ENCODE measurements at places on chromosomes 11 and 22. TPM values are rescaled to one million over a fixed set of nuclear protein-coding genes. Genes with fewer than 3 reads are reported as not detected.

DNA sequence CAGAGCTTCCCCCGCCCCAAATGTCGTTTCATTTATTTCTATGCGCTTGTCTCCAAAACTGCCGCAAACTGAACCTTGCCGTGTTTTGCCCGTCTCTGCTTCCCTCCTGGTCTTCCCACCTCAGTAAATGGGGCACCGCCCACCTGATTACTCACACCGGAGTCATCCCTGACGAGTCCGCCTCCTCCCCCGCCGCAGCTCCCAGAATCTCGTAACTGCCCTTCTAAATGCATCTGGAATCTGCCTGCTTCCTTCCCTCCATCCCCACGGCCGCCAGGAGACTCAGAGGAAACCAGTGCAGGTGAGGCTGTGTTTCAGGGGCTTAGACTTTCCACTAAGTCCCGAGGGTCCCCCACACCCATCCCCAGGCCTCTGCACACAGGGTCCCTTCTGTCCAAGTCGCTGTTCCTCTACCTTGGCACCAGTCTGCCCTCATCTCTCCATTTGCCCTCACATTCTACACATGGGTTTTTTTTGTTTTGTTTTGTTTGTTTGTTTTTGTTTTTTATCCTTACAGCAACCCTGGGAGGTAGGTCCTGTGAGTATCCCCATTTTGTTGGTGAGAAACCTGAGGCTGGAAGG is 62.6 kb upstream of the PHF21B start:
- H3K4me3 ChIP-seq, result no peak overlapping the region
- H3K36me3 ChIP-seq, result no peaks in the 10 kb centered on the region
- no peak overlapping the region for H3K27ac ChIP-seq
- DNase-seq, result peak; percentile 63

DNA sequence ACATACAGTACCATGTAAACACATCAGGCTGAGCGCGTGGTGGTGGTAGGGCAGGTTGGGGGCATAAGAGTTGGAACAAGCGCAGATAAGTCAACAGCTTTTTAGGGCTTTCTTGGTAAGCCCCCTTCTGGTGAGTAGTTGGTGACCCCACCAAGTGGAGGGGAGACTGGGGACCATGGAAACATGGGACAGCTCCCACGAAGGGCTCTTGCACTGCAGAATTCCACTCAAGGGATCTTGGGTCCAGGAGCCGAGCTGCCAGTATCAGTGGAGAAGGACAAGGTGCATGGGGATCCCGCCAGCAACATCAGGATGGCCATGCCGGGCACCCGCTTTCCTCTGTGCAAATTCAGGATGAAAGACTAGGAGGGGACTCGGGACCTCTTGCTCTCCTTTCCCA is 6.2 kb upstream of the APOA1 start:
- no peaks in the 10 kb centered on the region for H3K27me3 ChIP-seq
- H3K4me1 ChIP-seq, result peaks cover 17% of the 10 kb centered on the region
- no peak for DNase-seq

- no peak overlapping the region for H3K4me3 ChIP-seq
- H3K27me3 ChIP-seq, result peaks cover 53% of the 10 kb centered on the region
- no peak for DNase-seq
- no peak overlapping the region for H3K27ac ChIP-seq
- H3K4me1 ChIP-seq, result peaks cover 14% of the 10 kb centered on the region
- no peaks in the 10 kb centered on the region for H3K36me3 ChIP-seq
These were observed 3.0 kb downstream of the MIAT start for GRCh38 chr22:26660356-26660755.

- H3K27ac ChIP-seq, result peak within 1 kb of the TSS; percentile 27
- H3K4me3 ChIP-seq, result peak within 1 kb of the TSS; percentile 93
- DNase-seq, result peak; percentile 95
- H3K4me1 ChIP-seq, result peaks cover 27% of the 10 kb centered on the region
These were observed at the start of gene DGKZ for GRCh38 chr11:46346886-46347636. TSS of gene DGKZ (plus strand) at chr11:46347463. CDS start at chr11:46347660, 197 bp downstream.

DNA sequence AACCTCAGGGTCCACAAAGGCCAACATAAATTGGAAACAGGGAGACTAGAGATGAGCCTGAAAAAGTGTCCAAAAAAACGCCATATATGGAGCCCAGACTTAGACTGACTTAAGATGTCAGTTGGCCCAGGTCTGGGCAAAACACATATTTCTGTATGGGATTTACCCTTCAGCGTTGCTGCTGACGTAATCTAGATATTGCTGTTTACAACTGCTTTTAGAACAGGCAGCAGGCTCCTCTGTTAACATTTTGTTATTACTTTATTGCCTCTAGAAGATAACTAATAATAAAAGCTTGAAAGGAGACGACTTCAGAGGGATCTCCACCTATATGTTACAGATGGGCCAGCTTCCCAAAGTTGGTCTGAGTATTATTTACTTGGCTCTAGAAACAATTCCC is 8.7 kb downstream of the ME3 start:
- DNase-seq, result peak; percentile 39
- no peak overlapping the region for H3K4me3 ChIP-seq
- H3K4me1 ChIP-seq, result peaks cover 9% of the 10 kb centered on the region
- no peaks in the 10 kb centered on the region for H3K27me3 ChIP-seq

DNA sequence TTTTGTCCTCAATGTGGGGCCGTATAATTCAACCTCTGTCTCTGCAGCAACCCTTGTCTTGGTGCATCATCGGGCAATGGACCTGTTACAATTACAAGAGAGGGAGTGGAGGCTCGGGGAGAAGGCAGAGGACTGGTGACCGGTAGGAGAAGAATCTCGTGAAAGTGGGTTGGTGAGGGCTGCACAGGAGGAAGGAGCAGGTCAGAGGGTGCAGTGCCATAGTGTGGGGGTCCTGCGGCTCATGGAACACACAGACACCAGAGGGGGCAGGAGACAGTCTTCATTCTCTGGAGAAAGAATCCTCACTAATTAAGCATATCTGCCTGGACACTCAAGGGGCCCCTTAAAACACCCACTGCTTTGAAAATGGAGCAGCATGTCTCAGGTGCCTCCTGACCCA is 174.7 kb upstream of the B3GAT1 start:
- H3K27ac ChIP-seq, result no peak overlapping the region
- H3K4me3 ChIP-seq, result no peak overlapping the region
- peaks cover 4% of the 10 kb centered on the region for H3K4me1 ChIP-seq

GRCh38 chr11:44626645-44627044 is 61.2 kb downstream of the CD82 start:
- H3K36me3 ChIP-seq, result no peaks in the 10 kb centered on the region
- H3K27me3 ChIP-seq, result no peaks in the 10 kb centered on the region
- DNase-seq, result no peak
- H3K4me1 ChIP-seq, result peaks cover 12% of the 10 kb centered on the region
- H3K4me3 ChIP-seq, result no peak overlapping the region

DNA sequence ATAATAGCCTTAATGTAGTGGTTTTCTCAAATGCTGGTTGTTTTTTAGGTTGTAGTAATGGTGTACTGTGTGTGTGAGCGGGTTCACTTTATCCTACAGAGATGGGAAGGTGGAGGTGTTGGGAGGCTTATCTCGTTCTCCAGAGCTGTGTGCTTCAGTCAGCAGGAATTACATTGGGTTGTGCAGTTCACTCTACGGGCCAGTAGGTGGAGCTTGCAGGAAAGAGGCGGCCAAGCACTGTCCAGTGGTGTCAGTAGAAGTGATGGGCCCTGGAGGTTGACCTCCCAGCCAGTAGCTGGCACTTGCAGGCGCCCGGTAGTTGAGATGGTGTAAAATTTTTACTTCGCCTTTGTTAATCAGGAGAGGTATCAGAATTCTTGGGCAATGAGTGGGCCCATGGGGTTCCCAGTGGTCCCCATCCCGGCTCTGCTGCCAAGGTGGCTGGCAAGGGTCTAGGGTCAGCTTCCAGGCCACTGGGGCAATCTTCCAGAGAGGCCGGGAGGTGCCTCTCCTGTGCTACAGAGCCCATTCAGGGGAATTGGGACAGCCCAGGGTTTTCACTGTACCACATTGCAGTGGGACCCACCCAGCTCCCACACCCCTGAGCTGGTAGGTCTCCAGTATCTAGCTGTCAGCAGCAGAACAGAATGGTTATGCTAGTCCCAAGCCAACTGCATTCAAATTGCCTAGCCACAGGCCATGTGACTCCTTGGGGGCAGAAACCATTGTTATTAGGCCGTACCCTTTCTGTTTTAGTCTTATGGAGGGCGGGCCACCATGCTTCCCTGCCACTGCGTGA is 43.9 kb downstream of the BIRC2 start:
- H3K27ac ChIP-seq, result no peak overlapping the region
- H3K4me3 ChIP-seq, result no peak overlapping the region
- peaks cover 10% of the 10 kb centered on the region for H3K4me1 ChIP-seq

DNA sequence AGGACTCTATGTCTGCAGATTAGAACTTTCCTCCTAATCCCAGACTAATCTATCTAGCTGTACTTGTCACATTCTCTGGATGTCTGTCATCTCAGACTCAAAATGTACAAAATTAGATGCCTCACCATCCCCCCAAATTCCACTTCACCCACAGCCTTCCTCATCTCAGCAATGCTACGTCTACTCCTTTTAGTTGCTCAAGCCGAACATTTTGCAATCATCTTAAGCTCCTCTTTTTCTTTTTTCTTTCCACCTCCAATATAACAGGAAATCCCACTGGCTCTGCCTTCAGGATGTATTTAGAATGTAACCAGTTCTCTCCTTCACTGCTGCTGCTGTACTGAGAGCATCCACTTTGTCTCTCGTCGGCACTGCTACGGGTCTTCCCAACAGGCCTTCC is 1091.8 kb downstream of the TBC1D22A start:
- no peaks in the 10 kb centered on the region for H3K4me1 ChIP-seq
- H3K27me3 ChIP-seq, result no peaks in the 10 kb centered on the region
- no peak overlapping the region for H3K4me3 ChIP-seq
- no peaks in the 10 kb centered on the region for H3K36me3 ChIP-seq

GRCh38 chr11:7896009-7896785 is 34.9 kb downstream of the OR10A6 start:
- no peaks in the 10 kb centered on the region for H3K27me3 ChIP-seq
- no peak overlapping the region for H3K4me3 ChIP-seq
- H3K4me1 ChIP-seq, result peaks cover 7% of the 10 kb centered on the region
- DNase-seq, result no peak

Gene ARHGAP32
- 17.3 TPM for total RNA-seq

Gene RAB36
- 2.7 TPM for total RNA-seq

Gene CREB3L1
- 20.3 TPM for total RNA-seq

Gene MMP1
- total RNA-seq, result 24.6 TPM

Gene PARVG
- 0.96 TPM for total RNA-seq

Measured in hepatocyte (in vitro differentiated cells).